ENCODE measurements at places on chromosomes 7 and 10. TPM values are rescaled to one million over a fixed set of nuclear protein-coding genes. Genes with fewer than 3 reads are reported as not detected.

Gene NCF1
- 1.8 TPM for total RNA-seq

Gene CUBN
- 0.30 TPM for total RNA-seq

- H3K4me3 ChIP-seq, result peak overlapping the region; percentile 8
- H3K4me1 ChIP-seq, result peaks cover 53% of the 10 kb centered on the region
- DNase-seq, result no peak
- peaks cover 34% of the 10 kb centered on the region for H3K36me3 ChIP-seq
- H3K27me3 ChIP-seq, result no peaks in the 10 kb centered on the region
Observed at GRCh38 chr10:69321865-69322264, 43.6 kb downstream of the HK1 start.

GRCh38 chr7:143980746-143981510 lies 19.2 kb upstream of the OR6B1 start:
- H3K4me3 ChIP-seq, result no peak overlapping the region
- no peaks in the 10 kb centered on the region for H3K4me1 ChIP-seq
- DNase-seq, result no peak
- H3K27ac ChIP-seq, result no peak overlapping the region

- H3K36me3 ChIP-seq, result no peaks in the 10 kb centered on the region
- H3K4me3 ChIP-seq, result no peak overlapping the region
- no peak overlapping the region for H3K27ac ChIP-seq
- DNase-seq, result no peak
- H3K27me3 ChIP-seq, result no peaks in the 10 kb centered on the region
Observed at GRCh38 chr7:20514364-20514763, 101.1 kb upstream of the ABCB5 start.

Measured in activated naive CD8-positive, alpha-beta T cell treated with anti-CD3 and anti-CD28 coated beads for 36 hours (primary cell).